ENCODE measurements at places on chromosomes 3 and 15. TPM values are rescaled to one million over a fixed set of nuclear protein-coding genes. Genes with fewer than 3 reads are reported as not detected.

The KBTBD13 gene
- total RNA-seq = not detected

The RASGRF1 gene
- not detected for total RNA-seq

The TRH gene
- total RNA-seq = not detected

The CD200R1 gene
- total RNA-seq = 0.68 TPM

The C3orf85 gene
- total RNA-seq = 14.8 TPM

The FBXW12 gene
- not detected for total RNA-seq

The CPEB1 gene
- 3.7 TPM for total RNA-seq

DNA sequence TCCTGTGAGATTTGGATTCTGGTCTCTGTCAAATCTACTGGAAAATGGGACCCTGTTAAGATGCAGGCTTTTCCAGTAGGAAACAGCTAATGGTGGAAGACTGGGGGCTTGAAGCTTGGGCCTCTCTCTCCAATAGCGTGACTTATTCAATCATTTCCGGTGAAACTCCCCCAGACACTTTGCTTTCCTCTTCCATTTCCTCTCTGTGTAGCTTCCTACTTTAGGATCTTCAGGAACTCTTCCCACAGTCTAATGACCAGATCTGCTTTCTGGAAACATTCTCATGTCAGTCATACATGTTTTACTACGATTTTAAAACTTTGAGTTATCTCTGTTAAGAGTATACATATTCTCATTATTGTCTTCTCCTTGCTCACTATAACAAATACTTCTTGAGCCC is 28.0 kb upstream of the TPRG1 start:
- H3K27me3 ChIP-seq = no peaks in the 10 kb centered on the region
- no peaks in the 10 kb centered on the region for H3K36me3 ChIP-seq
- H3K4me3 ChIP-seq = no peak overlapping the region
- no peak for DNase-seq

DNA sequence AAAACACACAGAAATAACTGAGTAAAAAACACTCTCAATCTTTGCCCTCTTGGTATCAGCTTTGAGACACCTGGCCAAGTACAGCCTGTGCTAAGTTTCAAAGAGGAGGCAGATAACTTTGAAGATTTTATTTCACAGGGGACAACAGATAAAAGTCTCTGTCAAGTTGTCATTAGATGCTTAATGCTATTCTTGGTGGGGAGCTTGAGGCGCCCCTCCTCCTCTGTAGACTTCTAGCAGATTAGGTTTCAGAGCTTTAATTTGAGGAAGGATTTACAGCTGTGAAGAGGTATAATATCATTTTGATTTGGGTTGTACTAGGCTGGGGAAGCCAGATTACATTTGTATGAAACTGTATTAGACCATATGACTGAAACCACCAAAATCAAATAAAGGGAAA is 620.3 kb downstream of the FHIT start:
- H3K4me3 ChIP-seq = no peak overlapping the region
- H3K36me3 ChIP-seq = no peaks in the 10 kb centered on the region
- no peaks in the 10 kb centered on the region for H3K27me3 ChIP-seq

DNA sequence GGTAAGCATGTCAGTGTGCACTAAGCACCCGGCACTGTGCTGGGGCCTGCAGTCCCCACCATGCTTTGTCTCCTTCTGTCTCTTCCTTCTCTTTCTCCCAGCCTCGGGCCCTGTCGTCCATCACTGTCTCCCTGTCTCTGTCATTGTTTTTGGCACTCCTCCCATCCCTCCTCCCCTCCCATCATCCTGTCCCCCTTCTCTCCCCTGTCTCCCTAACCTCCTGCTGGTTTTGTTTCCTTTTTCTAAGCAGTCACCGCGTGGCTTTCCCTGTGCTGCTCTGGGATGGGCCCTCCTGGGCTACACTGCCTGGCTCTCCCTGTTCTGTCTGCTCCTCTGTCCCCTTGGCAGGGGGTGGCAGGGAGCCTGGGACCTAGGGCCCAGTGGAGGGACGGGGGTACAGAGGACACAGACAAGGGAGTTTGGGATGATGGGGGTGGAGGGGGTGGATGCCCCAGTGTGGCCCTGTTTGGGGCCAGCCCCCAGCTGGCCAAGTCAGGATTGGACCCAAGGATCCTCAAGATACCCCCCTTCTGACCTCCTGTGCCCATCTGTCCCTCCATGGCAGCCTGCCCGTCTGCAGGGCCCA is 5.7 kb downstream of the CHST13 start:
- DNase-seq = no peak
- H3K36me3 ChIP-seq = no peaks in the 10 kb centered on the region
- H3K4me1 ChIP-seq = peaks cover 3% of the 10 kb centered on the region
- H3K27ac ChIP-seq = no peak overlapping the region

DNA sequence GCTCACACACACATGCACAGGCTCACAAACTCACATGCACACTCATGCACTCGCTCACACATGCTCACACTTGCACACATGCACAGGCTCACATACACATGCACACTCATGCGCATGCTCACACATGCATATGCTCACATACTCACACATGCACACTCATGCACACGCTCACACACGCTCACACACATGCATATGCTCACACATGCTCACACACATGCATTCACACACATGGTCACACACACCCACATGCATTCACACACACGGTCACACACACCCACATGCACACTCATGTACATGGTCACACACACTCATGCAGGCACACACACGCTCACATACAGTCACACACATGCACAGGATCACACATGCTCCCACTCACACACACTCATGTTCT is 132.8 kb upstream of the SMAD3 start:
- H3K27ac ChIP-seq = peak overlapping the region; percentile 77
- H3K4me3 ChIP-seq = no peak overlapping the region
- H3K27me3 ChIP-seq = no peaks in the 10 kb centered on the region
- H3K36me3 ChIP-seq = no peaks in the 10 kb centered on the region

- H3K36me3 ChIP-seq = no peaks in the 10 kb centered on the region
- DNase-seq = no peak
- no peak overlapping the region for H3K27ac ChIP-seq
- no peaks in the 10 kb centered on the region for H3K4me1 ChIP-seq
- no peak overlapping the region for H3K4me3 ChIP-seq
These were observed 42.3 kb downstream of the FGD5 start for GRCh38 chr3:14861031-14861430.

The TPRA1 gene
- total RNA-seq = 29.8 TPM

DNA sequence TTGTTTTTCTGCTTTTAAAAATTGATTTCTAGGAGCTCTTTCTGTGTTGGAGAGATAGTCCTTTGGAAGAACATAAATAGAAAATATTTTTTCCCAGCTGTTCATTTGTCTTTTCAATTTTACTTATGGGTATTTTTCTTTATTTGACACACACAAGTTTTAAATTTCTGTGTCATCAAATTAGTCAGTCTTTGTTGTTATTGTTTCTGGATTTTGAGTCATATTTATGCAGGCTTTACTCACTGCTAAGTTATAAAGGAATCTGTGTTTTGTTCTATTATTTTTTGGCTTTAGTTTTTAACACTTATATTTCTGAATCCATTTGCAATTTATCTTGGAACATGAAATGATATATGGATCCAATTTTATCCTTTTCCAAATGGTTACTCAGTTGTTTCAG is 5.9 kb upstream of the GHSR start:
- H3K4me3 ChIP-seq = no peak overlapping the region
- no peak overlapping the region for H3K27ac ChIP-seq
- peaks cover 34% of the 10 kb centered on the region for H3K27me3 ChIP-seq
- peaks cover 7% of the 10 kb centered on the region for H3K4me1 ChIP-seq
- DNase-seq = no peak
- H3K36me3 ChIP-seq = no peaks in the 10 kb centered on the region

DNA sequence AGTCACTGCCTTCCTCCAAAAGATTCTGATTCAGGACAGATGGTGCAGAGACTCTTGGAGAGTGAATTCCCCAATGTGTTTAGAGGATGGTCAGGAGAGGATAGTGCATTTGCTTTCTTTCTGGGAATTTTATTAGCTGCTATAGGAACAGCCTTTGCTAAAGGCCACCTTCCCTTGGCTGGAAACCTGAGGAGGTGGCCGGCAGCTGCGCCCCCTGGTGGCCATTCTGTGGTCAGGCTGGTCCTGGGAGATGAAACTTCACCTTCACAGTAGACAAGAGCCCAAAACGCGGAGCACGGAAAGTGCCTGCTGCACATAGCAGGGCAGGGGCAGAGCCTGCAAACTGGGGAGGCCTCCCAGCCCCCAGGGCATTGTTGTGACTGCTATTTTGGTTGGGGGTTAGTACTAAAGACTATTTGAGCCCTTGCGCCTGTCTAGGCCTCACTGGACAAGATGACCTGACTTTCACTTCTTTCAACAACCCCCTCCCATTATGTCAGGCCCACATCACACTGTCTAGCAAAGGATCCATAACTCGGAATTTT is 34.3 kb downstream of the SEC22C start:
- H3K4me1 ChIP-seq = peaks cover 31% of the 10 kb centered on the region
- H3K27me3 ChIP-seq = no peaks in the 10 kb centered on the region
- H3K4me3 ChIP-seq = no peak overlapping the region
- no peaks in the 10 kb centered on the region for H3K36me3 ChIP-seq
- H3K27ac ChIP-seq = no peak overlapping the region
- DNase-seq = peak; percentile 77

GRCh38 chr3:141152801-141153678 is 78.6 kb upstream of the PXYLP1 start:
- H3K27ac ChIP-seq = no peak overlapping the region
- DNase-seq = no peak
- no peaks in the 10 kb centered on the region for H3K36me3 ChIP-seq

- no peaks in the 10 kb centered on the region for H3K4me1 ChIP-seq
- H3K36me3 ChIP-seq = no peaks in the 10 kb centered on the region
- H3K27ac ChIP-seq = no peak overlapping the region
- no peaks in the 10 kb centered on the region for H3K27me3 ChIP-seq
- H3K4me3 ChIP-seq = no peak overlapping the region
- no peak for DNase-seq
These were observed 56.5 kb upstream of the TMEM108 start for GRCh38 chr3:132981719-132982118.

DNA sequence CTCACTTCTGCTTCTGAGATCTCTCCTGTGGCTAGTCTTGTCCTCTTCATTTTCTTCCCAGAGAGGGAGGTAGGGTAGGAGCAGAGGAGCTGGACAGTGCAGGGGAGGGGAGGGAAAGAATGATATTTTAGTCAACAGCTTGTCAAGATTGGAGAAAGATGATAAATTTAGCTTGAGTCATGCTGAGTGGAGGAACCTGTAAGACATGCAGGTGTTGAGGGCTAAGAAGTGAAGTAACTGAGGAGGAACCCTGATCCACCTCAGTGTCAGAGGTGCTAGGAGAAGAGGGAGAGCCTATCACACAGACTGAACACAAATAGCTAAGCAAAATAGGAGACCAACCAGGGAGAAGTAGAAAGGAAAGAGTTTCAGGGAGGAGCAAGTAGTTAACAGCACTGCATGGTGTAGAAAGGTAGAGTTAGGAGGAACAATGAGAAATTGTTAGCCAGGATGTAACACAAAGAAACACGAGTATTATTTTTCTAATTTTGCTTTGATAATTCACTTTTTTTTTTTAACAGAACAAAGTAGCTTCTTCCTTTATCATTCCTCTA is 108.2 kb upstream of the CHRM5 start:
- no peaks in the 10 kb centered on the region for H3K27me3 ChIP-seq
- DNase-seq = no peak
- H3K27ac ChIP-seq = no peak overlapping the region
- H3K4me3 ChIP-seq = no peak overlapping the region
- no peaks in the 10 kb centered on the region for H3K4me1 ChIP-seq
- H3K36me3 ChIP-seq = peaks cover 9% of the 10 kb centered on the region

DNA sequence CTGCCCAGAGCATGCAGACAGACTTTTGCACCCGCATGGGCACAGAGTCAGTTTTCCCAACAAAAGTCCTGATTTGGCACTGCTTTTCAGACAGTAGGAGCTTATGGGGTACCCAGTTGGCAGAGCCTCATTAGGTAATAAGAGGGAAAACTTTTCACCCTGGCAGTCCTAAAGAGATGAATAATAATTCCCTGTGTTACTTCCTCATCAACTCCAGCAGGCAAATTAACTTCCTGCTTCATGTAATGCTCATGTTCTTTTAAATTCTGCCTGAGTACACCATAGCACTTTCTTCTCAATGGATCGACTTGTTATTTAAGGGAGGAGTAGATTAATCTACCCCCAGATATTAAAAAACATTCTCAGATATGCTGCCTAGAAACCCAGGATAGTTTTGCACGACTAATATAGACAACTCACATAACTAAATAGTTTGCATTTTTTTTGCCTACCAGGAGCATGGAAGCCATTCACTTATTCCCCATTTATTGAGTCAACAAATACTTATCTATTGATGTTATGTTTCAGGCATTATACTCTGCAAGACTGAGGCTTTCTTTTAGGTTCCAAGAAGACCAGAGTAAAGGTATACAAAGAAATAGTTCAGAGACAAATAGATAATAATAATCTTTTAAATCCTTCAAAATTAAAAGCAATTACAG is 214.5 kb downstream of the KCNMB2 start:
- DNase-seq = no peak
- no peaks in the 10 kb centered on the region for H3K27me3 ChIP-seq
- no peak overlapping the region for H3K4me3 ChIP-seq
- H3K27ac ChIP-seq = peak overlapping the region; percentile 21

- DNase-seq = no peak
- no peak overlapping the region for H3K4me3 ChIP-seq
- H3K27me3 ChIP-seq = no peaks in the 10 kb centered on the region
- H3K4me1 ChIP-seq = no peaks in the 10 kb centered on the region
- H3K36me3 ChIP-seq = peaks cover 34% of the 10 kb centered on the region
These were observed 66.3 kb upstream of the ACAD9 start for GRCh38 chr3:128813097-128813496.

The MGLL gene
- total RNA-seq = 329 TPM

DNA sequence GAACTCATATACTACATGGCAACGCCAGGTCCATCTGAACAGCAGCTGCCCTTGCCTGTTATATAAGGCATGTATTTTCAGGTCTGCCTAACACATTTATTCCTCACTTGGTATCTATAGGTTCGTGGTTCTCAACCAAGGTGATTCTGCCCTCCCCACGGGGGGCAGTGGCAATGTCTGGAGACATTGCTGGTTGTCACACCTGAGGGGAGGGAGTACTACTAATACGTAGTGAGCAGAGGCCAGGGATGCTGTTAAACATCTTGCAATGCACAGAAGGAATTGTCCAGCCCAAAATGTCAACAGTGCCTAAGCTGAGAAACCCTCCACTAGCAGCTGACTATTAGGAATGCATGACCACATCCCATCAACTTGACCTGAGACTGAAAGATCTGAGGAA is 32.6 kb downstream of the ADAMTS9 start:
- H3K27ac ChIP-seq = no peak overlapping the region
- H3K4me1 ChIP-seq = no peaks in the 10 kb centered on the region
- no peaks in the 10 kb centered on the region for H3K36me3 ChIP-seq
- H3K4me3 ChIP-seq = no peak overlapping the region
- no peak for DNase-seq
